ENCODE measurements at places on chromosomes 5 and 9.

GRCh38 chr5:150780187-150780692 lies 1.7 kb downstream of the SMIM3 start:
- DNase-seq, result no peak

DNA sequence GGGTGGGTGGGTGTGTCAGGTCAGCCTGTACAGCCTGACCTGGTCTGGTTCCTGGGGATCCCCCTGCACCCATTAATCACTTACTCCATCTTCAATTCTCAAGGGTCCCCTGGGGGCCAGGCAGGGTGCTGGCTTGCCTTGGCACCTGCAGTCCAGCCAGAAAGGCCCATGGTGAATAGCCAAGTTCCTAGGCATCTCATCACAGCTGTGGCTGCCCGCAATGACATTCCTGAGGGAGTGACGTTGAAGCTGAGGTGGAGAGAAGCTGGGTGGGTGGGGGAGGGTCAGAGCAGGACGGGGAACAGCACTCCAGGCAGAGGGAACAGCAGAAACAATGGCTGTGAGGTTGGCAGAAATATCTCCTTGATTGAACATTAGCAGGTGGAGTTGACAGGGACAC lies 10.6 kb downstream of the HMCN2 start:
- DNase-seq, result no peak

- DNase-seq, result no peak
Observed at GRCh38 chr5:111829701-111830100, 72.7 kb upstream of the NREP start.

- no peak for DNase-seq
Observed at GRCh38 chr5:148697180-148697808, 43.0 kb upstream of the HTR4 start.

GRCh38 chr5:114838937-114839336 lies 330.8 kb downstream of the TRIM36 start:
- DNase-seq, result no peak

- no peak for DNase-seq
Observed at GRCh38 chr5:109649318-109649717, 40.4 kb upstream of the MAN2A1 start.

DNA sequence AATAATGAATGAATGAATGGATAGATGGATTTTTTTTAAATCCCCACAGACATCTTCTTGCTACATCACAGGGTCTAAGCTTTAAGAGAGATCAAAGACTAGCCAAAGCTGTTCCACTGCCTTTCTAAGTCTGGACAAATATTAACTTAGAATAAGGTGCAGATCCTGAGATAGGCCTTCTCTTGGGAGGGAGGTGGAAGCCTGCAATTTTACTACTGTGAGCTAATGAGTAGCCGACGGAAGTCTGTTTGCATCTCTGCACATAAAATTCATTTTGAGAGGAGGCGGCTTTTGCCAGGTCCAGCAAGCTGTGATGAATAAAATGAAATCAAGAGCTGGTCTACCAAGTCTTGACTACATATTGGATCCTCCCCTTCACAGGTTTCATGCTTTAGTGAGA lies 484.9 kb downstream of the TMEM38B start:
- DNase-seq, result no peak

GRCh38 chr5:176416965-176417364 lies 626 bp upstream of the CLTB start:
- DNase-seq, result no peak

DNA sequence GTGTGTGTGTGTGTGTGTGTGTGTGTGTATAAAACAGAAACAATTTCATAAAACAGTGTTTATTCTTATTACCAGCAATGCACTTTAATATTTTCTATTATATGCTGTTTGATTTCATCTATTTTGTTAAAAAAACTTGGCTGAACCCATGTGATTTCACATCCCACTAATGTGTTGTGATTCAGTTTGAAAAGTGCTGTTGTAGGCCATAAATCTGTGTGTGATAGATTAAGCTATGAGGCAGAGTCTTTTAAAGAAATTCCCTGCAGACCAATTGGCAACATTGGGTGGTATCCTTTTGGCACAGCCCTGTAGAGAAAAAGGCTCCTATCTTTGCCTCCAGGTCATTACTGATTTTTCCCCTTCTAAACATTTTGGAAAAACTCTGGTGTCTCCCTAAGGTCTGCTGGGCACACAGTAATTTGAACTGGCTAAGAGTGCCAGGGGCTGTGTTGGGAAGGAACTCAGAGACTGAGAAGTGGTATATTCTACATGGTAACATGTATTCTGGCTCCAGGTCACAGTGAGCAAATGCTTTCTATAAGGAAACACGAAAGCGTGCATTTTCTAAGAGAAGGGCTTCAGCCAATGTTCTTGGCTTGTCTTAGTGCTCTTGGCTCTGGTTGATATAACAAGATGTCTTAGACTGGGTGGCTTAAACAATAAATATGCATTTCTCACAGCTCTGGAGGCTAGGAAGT lies 4.5 kb downstream of the CAMK4 start:
- no peak for DNase-seq

GRCh38 chr5:36300191-36300926 lies 1.3 kb downstream of the RANBP3L start:
- no peak for DNase-seq

DNA sequence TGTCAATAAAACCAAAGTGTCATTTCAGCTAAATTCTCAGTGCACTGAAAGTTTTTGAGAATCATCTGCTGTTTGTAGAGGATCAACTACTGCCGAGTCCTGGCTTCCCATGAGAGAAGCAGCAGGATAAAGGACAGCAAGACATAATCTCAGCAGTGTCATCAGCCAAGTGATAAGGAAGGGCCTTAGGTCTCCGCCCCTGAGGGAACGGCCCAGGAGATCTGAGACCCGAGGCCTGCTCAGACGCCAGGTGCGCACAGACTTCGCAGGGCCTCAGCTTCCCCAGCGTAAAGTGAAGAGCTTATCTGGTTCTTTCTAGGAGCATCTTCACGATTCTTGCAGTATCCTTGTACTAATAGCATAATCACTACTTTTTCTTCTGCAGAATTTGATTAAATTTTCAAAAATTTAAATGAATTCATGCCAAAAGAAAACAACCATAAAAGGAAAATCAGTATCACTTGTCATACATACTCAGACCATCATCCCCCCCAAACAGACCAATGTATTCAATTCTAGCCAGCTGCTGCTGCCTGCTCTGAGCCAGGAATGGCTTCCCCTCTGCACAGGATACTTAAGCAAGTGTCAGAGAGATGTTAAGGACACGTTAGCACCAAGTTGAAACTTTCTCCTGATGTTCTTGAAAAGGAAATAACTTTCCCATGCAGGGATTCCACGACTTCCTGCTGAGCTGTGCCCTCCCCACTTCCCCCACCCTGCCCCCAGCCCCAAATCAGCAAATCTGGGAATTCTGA lies 2.2 kb downstream of the GFPT2 start:
- DNase-seq, result no peak

- DNase-seq, result no peak
Observed at GRCh38 chr5:77637998-77638762, at the start of gene OTP. TSS of gene OTP (minus strand) at chr5:77638713. CDS start at chr5:77638549, 164 bp downstream.

DNA sequence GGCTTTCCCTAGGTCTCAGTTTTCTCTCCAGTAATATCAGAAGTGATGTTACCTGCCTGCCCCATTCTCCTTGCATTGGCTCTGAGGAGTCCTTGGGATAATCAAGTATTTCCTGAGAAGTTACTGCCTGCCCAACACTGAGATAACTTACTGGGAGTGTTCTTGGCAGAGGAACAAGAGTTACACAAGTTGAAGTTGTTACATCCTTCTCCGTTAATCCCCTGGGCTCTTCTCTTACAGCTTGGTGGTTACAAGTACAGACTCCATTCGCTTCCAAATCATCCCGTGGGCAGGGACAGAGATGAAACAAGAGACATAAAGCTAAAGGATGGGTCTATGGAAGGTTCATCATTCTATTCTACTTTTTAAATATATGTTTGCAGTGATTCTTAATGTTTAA lies 74.1 kb upstream of the SAP30L start:
- no peak for DNase-seq

GRCh38 chr5:103452666-103453065 lies 109.9 kb downstream of the NUDT12 start:
- no peak for DNase-seq

DNA sequence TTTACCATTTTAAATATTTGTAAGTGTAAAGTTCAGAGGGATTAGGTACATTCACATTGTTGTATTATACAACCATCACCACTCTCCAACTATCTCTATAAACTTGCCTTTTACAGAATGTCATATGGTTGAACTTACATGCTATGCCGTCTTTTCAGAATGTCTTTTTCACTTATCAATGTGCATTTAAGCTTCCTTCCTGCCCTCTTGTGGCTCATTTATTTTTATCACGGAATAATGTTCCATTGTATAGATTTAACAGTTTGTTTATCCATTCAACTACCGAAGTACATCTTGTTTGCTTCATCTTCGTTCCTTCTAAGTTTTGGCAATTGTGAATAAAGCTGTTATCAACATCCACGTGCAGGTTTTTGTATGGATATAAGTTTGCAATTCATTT lies 133.3 kb upstream of the C6 start:
- DNase-seq, result no peak

- DNase-seq, result no peak
Observed at GRCh38 chr5:124628721-124629596, 117.5 kb downstream of the ZNF608 start.

- DNase-seq, result no peak
Observed at GRCh38 chr5:111232311-111233051, 8.3 kb downstream of the CAMK4 start.

DNA sequence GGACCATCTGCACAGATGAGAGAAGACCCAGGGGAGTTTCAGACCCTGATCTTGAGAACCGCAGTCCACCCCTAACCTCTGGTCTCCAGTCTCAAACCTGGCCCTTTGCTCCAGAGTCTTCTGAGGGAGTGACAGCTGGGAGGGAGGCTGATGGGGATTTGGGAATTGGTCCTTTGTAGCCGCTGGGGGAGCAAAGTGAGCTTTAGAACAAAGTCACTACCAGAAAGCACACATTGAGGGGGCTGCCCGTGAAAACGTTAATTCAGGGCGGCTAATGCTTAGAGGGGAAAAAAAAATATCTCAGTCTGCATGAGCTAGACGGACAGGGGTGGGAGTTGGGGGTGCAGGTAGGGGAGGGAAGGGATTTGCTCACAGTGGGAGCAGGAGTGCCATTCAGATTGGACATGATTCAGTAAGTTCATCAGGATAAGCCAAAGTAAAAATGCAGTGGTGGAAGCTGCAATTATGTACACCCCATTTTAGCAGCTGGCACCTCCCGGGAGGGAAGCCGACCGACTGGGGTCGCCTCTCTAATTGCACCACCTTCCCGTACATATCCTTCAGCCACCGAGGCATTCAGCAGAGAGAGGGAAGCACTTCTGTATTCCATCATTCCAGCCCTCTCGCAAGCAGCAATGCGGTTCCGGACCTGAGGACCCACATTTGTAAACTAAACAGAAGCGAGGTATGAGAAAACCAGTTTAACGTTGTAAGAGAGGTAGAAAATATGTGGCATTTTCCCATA lies 123.4 kb upstream of the RETREG1 start:
- DNase-seq, result no peak

Measured in stimulated activated CD8-positive, alpha-beta memory T cell treated with anti-CD3 and anti-CD28 coated beads, Interleukin-7, amount 100 ng/mL, for 1 hour (primary cell).